Stromal cell of bone marrow (primary cell): ENCODE measurements at places on chromosomes 16 and 17.

DNA sequence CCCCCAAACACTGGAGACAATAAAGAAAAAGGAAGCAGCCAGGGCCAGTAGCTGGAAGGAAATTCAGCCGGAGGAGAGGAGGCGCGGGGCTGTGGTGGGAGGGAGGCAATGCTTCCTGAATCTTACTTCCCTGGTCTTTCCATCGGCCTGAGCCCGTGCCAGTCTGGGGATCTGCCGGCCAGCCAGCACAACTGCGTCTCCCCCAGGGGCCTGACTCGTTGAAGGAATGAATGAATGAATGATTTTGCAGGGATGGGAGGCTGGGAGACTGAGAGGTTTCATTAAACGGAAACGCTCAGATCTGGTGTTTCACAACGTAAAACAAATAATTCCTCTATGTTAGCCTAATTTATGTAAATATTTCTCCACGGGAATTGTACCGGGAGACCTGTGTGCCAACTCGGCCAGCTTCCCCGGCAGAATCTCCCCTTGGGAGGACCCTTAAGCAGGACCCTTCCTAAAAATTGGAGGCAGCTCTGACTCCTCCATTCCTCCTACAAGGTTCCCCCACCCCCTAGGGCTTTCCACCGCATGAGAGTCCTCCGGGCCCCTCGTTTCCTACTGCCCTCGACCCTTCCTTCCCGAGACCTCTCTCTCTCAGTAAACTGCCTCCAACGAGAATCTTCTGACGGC lies 1.3 kb upstream of the BAIAP2 start:
- DNase-seq = no peak

- no peak for DNase-seq
These were observed 29.4 kb downstream of the IRF8 start for GRCh38 chr16:85928401-85928820.

DNA sequence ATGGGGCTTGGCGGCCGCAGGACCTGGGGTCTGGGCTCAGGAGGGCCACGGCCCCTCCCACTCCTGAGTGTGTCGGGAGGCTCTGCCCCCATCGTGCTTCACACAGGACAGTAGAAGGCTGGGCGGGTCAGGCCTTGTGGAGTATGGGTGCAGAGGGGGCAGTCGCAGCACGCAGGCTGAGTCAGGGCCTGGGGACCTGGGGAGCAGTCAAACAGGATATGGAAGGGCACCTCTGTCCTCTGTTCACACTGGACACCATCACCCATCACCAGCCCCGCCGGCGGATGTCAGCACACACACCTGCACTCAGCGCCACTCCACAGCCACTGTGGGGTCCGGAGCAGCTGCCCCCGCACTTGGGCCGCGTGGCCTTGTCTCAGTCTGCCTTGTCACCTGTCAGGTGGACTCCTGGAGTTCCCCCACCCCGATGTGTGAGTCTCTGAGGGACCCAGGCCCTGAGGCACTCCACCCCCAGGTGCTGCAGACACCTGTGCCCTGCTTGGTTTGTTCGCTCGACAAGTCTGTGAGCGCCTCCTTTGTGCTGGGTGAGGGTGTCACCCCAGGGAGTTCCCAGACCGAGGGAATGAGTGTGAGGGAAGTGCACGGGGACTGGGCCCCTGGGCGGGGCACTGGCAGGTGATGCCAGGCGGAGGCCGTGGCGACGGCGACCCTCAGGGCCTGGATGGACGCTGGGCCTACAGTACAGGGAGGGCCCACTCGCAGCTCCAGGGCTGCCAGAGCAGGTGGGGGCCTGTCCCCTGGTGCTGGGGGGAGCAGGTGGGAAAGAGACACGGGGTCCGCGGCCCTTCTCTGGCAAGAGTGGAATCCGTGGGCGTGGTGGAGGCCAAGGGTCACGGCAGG lies 31.7 kb downstream of the ZFPM1 start:
- DNase-seq = no peak

- DNase-seq = no peak
These were observed 24.9 kb upstream of the GRB2 start for GRCh38 chr17:75430159-75430974.

- no peak for DNase-seq
These were observed 391.1 kb downstream of the KCNJ2 start for GRCh38 chr17:70560471-70560870.

DNA sequence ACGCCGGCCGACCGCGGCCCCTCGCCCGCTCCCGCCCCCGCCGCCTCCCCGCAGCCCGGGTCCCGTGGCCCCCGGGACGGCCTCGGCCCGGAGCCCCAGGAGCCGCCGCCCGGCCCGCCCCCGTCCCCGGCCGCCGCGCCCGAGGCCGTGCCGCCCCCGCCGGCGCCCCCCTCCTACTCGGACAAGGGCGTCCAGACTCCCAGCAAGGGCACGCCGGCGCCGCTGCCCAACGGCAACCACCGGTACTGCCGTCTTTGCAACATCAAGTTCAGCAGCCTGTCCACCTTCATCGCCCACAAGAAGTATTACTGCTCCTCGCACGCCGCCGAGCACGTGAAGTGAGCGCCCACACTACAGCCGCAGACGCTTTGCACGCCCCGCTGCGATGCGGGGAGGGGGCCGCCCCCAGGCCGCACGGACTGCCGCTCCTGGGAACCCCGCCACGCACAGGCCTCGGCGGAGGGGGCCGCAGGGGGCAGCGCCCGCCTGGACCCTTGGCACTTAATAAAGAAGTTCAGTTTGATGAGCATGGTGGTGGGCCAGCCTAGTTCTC lies 35.5 kb upstream of the ZC3H18 start:
- DNase-seq = no peak

DNA sequence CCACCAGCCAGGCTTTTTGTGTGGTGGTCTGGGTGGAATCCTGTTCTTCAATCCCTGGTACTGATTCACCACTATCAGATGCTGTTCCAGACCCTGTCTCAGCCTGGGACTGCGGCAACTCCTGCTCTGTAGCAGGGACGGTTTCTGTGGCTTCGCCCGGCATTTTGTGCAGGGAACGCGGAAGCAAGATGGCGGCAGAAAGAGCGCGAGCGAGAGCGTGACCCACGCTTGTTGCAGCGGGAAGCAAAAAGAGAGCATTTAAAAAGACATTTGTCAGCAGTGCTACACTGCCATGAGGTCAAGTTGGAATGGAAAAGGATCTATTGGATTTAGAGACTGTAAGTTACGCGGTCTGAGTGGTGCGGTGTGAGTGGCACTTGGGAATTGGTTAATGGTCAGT lies at the start of gene NACA2:
NACA2 (minus strand) TSS at position 202 of the 400 bp plus-strand sequence; CDS start at position 163, 39 bp downstream.
- DNase-seq = no peak

DNA sequence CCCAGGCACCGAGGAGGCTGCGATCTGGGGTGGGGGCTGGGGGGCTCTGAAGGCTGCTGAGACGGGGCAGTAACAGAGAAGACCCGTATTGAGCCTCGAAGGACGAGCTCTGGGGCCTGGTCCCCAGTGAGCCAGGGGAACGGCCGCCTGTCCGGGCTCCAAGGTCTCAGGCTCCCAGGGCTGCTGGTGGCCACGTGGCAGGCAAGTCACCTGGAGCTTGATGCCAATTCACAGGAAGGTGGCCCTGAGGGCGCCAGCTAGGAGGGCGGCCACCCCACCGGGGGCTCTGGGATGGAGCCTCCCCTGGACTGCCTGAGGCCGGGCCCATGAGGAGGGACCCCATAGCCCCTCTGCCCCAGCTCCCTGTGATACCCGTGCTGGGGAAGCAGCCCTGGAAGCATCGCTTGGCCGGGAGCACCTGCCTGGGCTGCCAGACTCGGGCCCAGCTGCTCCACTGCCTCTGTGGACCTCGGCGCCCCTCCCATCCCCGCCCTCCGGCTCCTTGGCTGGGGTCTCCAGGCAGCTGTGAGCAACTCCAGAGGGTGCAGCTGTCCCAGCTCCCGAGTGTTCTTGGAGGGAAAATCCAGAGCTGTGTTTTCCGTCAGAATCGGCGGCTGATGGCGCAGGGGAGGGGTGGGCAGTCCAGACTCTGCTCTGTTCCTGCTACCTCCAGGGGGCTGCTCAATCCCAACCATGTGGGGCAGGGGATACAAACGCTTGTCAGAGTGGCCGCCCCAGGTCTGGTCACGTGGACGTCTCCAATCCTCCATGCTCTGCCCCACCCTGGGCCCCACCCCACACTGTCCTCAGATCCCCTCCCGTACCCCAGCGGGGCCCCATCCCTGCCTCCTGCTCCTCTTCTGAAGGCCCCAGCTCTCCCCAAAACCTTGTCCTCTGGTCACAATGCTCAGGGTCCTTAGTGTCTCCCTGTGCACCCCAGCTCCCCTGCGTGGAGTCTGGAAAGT lies 67.2 kb upstream of the GNG13 start:
- DNase-seq = no peak

DNA sequence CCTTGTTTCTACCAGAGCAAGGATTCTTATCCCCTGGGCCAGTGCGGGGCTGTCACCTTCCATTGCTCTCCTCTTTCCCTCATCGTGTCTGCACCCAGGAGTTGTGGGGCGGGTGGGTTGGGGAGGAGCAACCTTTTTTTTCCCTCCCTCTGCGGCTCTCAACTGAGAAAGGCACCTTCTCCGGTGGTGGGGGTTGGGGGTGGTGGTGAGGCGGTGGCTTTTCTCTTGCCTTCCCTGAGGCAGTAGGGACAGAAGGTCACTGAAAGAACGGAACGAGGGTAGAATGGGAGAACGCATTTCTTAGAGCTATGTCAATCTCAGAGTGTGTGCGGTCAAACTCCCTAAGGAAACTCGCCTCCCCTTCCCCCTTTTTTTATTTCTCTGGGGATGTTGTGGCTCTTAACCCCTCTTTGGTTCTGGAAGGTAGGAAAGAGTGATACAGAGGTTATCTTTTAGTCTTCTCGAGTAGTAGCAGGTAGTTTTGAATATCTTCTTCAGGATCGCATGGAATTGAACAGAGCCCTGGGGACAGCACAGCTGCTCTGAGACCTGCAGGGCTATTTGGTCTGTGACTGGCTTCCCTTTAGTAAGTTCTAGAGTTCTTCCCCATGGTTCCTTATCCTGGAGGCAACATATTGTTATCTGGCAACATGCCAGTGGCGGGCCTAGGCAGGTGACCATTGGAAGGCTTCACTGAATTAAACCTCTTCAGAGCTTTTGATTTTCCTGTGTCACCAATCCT lies 994 bp downstream of the CLTC start:
- no peak for DNase-seq

DNA sequence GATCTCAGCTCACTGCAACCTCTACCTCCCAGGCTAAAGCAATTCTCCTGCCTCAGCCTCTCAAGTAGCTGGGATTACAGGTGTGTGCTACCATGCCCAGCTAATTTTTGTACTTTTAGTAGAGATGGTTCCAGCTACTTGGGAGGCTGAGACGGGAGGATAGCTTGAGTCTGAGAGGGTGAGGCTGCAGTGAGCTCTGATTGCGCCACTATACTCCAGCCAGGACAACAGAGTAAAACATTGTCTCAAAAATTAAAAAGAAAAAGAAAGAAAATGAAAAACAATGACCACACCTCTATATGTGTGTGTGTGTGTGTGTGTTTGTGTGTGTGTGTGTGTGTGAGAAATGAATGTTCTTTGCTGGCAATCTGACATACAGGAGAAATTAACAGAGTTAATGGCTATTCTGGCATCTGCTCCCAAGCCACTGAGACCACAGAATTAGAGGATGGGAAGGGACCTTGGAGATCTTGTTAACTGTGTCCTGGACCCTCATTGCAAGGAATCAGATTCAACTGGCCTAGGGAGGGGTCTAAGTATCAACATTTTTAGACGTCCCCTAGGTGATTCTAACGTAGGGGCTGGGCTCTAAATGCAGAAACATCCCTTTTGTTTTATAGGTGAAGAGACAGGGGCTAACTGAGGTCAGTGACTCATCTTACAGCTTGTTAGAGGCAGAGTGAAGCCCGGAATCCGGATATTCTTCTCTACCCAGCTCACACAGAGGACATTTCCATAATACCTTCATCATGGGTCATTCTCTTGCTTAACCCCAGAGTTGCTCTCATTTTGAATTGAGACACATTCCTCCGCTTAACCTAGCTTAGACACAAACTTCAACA lies 16.4 kb upstream of the MARCHF10 start:
- peak; percentile 57 for DNase-seq

DNA sequence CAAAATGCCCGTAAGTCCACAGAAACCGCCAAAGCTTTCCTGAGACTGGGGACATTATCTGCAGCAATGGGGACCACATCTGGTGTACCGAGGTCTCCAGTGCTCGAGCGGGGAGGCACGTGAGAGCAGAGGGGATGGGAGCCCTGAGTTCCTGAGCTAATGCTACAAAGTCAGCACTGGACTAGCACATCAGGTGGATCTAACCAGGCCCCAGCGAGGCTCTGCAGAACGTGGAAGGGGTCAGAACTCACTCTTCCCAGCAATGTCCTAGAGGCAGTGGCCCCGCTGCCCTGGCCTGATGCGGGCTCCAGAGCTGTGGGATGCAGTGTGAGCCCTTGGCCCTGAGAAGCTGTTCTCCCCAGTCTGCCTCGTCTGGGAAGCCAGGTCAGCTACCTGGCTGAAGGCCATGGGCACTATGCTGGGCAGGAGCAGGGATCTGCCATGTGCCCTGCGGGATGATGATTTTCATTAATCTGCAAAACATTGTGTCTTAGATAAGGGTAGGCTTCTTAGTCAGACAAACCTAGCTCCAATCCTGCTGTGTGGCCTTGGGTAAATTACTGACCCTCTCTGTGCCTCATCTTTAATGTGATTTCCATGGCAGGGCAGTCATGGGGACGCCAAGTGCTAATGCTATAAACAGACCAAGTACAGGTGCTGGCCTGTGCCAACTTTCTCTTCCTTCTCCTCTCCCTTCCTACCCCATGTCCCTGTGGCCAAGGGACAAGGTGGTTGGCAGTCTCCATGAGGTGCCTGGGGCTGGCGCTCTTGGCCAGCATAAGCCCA lies 40.1 kb upstream of the SLC38A10 start:
- no peak for DNase-seq

DNA sequence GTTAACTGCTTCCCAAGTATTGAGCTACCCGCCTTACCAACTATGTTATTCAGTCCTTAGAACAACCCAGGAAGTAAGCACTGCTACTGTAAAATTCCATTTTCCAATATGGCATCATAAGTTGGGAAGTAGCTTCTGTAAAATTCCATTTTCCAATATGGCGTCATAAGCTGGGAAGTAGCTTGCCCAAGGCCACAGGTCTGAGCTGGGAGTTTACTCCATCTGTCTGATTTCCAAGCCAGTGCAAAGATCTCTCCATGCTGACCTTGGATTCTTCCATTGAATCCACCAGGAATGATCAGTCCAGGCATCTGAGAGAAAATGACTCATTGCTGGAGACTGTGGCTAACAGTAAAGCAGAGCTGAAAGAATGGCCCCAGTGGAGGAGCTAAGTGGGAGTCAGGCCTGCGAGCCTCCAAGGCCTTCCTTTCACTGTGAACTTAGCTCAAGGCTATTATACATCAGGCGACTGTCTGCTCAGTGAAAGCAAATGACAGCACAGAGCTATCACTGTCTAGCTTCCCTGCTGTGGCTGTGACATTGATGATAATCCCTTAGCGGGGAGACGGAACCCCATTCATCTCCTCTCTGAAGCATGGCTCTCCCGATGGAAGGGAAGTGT lies 430.4 kb downstream of the HAPSTR1 start:
- DNase-seq = no peak

- no peak for DNase-seq
These were observed 29.0 kb downstream of the SLC25A10 start for GRCh38 chr17:81741049-81741593.

GRCh38 chr16:86517652-86518258 lies 7.4 kb downstream of the FOXF1 start:
- no peak for DNase-seq

DNA sequence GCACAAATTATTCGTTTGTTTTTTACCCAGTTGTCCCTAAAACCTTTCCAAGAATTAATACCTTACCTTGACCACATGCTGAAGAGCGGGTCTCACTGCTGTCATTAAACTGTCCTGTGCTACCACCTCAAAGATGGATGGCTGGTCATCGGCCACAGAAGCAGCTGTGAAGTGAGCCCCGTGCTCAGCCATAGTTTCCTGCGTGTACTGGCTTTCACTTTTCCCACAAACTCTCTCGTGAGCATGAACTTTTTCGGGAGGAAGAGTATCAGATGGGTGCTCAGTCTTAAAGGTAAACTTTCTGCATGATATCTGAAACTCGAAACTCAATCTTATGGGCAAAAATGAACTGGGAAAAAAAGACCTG lies 558 bp downstream of the PEX12 start:
- no peak for DNase-seq
